ENCODE measurements at places on chromosomes 16 and 17.

- peak; percentile 64 for ATAC-seq
These were observed 294.9 kb downstream of the MAP2K6 start for GRCh38 chr17:69709441-69709840.

DNA sequence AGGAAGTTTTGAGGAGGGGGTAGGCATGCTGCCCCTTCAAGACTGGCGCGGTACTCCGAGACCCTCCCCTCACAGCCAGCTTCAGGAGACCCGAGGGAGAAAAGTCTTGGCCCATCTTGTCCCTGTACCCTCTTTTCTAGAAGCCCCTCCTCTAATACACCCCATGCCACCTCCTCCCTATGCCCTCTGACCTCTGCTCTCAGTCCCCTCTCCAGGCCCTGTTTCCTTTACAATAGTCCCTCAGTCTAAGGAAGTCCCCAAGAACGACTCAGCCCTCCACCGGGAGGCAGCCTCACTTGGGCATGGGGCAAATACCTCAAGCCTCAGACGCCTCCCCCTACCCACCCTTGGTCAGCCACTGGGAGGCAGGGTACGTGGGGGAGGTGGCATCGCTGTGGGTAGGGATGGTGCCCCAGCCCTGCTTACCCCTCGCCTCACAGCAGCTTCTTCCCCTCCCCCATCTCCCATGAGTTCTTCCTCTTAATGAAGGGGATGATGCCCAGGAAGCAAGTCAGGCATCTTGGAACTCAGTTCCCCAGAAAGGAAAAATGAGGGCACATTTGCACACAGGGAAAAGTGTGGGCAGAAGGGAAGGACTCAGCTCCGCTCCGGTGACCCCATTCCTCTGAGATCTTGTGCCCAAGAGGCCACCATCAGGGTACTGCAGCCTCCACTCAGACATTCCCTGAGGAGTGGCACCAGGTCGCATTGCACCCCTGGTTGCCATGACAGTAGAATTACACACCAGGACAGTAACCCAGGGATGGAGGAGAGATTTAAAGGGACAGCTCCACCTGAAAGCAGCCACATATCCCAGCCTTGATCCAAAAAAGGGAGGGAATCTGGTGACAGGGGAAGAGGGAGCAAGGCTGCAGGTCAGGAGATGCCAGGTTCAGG is 6.2 kb downstream of the MPP2 start:
- no peak for ATAC-seq

DNA sequence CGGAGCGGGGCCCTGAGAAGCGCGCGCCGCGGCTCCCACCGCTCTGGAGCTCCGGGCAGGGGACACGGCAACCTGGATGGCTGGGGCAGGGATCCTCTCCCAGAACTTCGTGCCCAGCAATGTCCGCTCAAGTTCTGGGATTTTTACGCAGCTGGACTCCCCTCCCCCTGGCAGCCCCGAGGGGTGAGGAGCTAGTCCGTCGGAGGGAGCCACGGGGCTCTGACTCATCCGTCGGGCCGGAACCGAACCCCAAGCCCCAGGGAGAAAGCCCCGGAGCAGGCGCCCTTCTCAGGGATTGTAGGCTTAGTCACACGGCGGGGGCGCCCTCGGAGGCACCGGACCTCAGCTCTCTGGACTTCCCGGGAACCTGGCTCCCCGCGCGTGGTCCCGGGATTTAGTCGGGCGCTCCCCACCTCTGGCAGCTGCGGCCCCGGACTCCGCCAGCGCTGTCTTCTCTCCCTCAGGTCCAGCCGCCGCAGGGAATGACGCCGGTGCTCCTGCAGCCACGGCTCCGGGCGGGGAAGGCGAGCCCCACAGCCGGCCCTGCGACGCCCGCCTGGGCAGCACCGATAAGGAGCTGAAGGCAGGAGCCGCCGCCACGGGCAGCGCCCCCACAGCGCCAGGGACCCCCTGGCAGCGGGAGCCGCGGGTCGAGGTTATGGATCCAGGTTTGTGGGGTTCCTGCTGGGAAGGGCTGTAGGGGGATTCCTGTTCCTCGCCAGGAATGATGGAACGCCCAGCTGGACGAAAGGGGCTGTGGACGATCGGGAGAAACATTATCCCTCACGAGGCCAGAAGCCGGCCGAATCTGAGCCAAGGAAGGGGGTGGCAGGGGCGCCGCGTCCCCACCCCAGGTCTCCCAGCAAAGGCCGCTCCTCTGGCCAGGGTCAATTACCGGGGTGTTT is 830 bp downstream of the SPHK1 start:
- peak; percentile 20 for ATAC-seq

GRCh38 chr16:78499399-78499798 is 399.9 kb downstream of the WWOX start:
- no peak for ATAC-seq

DNA sequence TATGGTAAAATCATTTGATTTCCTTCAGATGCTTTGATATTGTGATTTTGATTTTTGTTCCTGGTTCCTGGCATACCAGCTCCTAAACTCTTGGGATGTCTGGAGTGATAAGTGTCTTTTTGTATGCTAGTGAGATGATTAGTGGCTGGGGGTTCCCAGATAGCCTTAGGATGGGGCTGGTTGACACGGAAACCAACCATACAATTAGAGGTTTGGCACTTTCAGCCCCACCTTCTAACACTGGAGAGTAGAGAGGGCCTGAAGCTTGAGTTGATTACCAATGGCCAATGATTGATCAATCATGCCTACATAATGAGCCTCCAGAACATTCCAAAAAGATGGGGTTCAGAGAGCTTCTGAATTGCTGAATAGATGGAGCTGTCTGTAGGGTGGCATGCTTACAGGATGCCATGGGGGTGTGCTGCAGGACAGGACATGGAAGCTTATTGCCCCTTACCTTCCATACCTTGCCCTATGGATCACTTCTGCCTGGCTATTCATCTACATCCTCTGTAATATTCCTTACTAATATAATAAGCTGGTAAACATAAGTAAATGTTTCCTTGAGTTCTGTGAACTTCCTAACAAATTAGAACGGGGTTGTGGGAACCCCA is 22.8 kb downstream of the RNF112 start:
- ATAC-seq = no peak

GRCh38 chr16:85002608-85003007 is 8.7 kb downstream of the ZDHHC7 start:
- no peak for ATAC-seq

DNA sequence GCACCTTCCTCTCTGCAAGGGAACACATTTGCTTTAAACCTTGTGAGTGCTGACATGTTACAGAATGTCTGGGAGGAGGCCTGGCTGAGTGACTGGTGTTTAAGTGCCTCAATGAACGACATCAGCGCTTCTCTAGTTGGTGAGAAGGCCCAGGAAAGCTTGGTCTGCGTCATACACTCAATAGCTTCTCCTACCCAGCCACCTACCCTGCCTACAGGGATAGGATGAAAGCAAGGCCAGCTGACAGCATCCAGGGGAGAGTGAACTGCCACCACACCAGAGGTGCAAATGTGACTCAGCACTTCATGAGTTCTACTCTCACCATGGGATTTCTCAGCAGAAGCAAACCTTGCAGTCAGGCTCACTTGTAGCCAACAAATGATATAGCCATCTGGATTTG is 31.7 kb upstream of the CFAP20 start:
- ATAC-seq = peak; percentile 59

- ATAC-seq = no peak
These were observed 590.3 kb upstream of the GOT2 start for GRCh38 chr16:59324462-59324861.

GRCh38 chr17:20086416-20087076 is 77.4 kb downstream of the SPECC1 start:
- ATAC-seq = no peak

- ATAC-seq = no peak
These were observed 19.7 kb upstream of the GUCY2D start for GRCh38 chr17:7982666-7983065.
